Nephron progenitor cell (in vitro differentiated cells): ENCODE measurements at places on chromosomes 13 and 19.

DNA sequence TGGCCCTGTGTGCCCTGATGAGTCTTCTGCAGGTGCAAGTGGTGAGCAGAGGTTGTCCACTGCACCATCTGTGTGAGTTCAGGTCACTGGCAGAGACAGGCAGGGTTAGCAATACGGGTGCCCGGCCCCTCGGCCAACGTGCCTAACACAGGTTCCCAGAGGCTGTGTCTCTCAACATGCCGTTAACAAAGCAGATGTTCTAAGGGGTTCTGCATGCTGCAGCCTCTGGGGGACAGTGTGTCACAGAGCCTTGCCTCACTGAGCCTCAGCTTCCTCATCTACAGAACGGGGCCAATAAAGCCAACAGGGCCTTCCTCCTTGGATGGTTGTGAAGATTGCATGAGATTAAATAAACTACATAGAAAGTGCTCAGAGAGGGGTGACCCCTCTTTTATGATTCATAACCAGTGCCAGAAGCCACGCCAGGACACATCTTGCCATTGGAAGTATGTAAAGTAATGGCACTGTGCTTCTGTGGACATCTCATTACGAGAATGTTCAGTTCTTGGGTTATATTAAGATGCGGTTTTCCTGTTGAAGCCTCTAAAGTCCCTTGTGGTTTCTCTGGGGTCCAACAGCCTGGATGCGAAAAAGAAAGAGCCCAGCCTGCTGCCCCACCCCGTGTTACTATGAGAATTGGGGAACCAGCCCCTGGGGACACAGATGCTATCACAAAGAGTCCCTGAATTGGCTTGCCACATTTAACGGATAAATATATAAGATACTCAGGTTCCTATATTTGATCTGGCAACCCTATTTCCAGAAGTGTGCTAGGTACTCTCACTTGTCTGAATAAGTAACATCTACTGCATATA, 11.2 kb upstream of the ARHGEF18 start:
- no peak overlapping the region for H3K4me3 ChIP-seq
- H3K27ac ChIP-seq: no peak overlapping the region
- no peaks in the 10 kb centered on the region for H3K36me3 ChIP-seq

DNA sequence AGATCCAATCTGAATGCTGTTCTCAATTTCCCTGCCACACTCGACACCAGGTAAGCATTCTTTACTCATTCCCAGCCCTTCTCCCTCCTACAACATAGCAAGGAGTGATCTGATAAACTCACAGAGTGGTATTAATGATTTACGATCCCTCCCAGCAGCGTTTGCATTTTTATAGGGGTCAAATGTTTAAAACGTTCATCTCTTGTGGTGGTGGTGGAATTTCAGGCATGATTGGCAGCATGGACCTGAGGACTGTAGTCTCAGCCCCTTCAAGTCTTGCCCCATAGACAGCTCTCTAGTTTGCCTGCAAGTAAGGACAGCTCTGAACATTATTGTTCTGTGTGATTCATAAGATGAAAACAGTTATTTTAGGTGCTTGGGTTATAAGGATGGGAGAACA, 565.7 kb downstream of the EFNB2 start:
- peak overlapping the region; percentile 22 for H3K27ac ChIP-seq
- no peaks in the 10 kb centered on the region for H3K27me3 ChIP-seq
- DNase-seq: no peak
- H3K4me1 ChIP-seq: peaks cover 49% of the 10 kb centered on the region

GRCh38 chr13:107339209-107339608, 771.3 kb upstream of the ARGLU1 start:
- no peaks in the 10 kb centered on the region for H3K36me3 ChIP-seq
- H3K4me3 ChIP-seq: no peak overlapping the region
- H3K27me3 ChIP-seq: no peaks in the 10 kb centered on the region
- H3K4me1 ChIP-seq: no peaks in the 10 kb centered on the region

DNA sequence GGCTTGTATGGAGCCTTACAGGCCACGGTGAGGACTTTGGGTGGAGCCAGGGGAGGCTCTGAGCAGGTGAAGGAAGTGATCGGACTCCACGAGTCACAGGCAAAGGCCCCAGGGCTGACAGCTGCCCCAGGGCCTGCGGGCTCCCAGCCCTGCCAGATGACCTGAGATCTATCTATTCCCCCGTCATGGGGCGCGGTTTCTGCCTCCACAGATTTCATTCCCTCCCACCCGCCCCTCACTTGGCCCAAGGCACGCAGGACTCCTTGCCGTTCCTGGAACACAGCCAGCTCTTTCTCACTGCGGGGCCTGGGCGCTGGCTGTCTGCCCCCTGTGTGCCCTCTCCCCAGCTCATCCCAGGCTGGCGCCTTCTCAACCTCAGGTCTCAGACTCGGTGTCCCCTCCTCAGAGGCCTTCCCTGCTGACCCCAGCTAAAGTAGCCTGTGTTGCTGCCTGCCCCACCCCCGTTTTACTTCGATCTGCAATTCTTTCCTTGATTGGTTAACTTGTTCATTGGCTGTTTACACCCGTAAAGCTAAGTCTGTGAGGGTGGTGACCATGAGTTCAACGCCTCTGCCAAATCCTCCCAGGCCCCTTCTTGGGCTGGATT, 13.9 kb upstream of the PAK4 start:
- H3K4me1 ChIP-seq: peaks cover 7% of the 10 kb centered on the region
- no peak overlapping the region for H3K4me3 ChIP-seq
- DNase-seq: no peak
- peak overlapping the region; percentile 48 for H3K27ac ChIP-seq

GRCh38 chr13:77300176-77301037, 26.5 kb downstream of the MYCBP2 start:
- H3K27me3 ChIP-seq: no peaks in the 10 kb centered on the region
- peaks cover 24% of the 10 kb centered on the region for H3K36me3 ChIP-seq
- no peak overlapping the region for H3K27ac ChIP-seq
- no peaks in the 10 kb centered on the region for H3K4me1 ChIP-seq

DNA sequence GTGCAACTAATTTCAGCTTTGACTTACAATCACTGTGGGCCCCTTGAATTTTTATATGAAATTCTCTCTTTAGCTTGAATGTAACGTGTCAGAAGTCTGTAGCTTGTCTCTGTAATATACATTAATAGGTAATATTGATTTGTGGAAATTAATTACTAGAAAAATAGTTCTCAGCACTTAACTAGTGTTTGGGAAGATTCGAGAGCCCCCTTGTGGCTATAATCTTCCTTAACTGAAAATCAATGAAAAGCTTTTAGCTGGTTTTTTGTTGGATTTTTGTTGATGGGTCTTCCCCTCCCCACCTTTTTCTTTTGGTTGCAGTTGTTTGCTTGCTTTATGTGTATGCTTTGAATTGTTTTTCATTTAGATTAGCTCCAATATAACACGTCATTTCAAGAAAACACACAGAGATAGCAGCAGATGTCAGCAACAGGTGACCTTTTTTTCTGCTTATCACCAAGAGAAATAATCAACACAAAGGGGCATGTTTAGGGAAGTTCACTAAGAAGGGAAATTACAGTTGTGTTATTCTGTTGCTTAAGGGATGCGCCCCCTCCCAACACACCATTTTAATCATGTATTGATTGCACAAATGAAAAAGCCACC, 176.8 kb downstream of the OXGR1 start:
- no peak overlapping the region for H3K4me3 ChIP-seq
- H3K27me3 ChIP-seq: peaks cover 2% of the 10 kb centered on the region
- peaks cover 9% of the 10 kb centered on the region for H3K4me1 ChIP-seq
- no peak for DNase-seq
- H3K27ac ChIP-seq: peak overlapping the region; percentile 29
- no peaks in the 10 kb centered on the region for H3K36me3 ChIP-seq

DNA sequence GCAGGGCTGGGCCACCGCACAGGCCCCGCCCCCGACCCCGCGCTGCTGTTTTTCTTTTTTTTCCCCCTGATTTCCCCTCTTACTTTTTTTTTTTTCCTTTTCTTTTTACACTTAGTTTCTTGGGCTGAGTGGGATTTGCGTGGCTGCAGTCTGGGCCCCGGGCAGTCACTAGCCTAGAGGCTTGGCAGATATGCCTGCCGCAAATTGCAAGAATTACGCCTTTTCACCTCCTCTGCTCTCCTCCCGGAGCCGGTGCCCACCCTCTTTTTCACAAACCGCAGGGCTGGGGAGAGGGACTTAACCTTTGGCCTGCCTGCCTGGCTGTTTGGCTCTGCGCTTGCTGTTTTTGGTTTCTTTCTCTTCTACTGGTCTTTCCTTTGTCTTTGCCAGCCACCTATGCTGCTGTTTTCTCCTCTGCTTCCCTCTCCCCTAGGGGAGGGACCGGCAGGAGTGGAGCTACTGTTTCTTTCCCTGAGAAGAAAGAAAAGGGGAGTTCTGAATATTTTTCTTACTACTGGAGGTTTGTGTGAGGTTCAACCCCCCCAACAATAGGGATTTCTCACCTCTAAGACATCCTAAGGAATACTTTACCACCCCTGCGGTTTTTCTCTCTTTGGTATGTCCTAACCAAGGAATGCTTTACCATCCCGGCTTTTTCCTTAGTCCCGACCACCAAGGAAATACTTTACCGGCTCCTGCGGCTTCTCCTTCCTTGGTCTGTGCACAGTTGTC, 11.0 kb downstream of the ZNF552 start:
- peaks cover 59% of the 10 kb centered on the region for H3K36me3 ChIP-seq
- peaks cover 78% of the 10 kb centered on the region for H3K4me1 ChIP-seq
- peak; percentile 66 for DNase-seq
- peak overlapping the region; percentile 91 for H3K4me3 ChIP-seq
- peak overlapping the region; percentile 99 for H3K27ac ChIP-seq

GRCh38 chr13:62333466-62333865, 917.8 kb upstream of the PCDH20 start:
- H3K4me3 ChIP-seq: no peak overlapping the region
- peaks cover 10% of the 10 kb centered on the region for H3K4me1 ChIP-seq
- H3K27ac ChIP-seq: no peak overlapping the region
- DNase-seq: no peak
- H3K36me3 ChIP-seq: no peaks in the 10 kb centered on the region

GRCh38 chr13:70630247-70630646, 522.0 kb upstream of the KLHL1 start:
- H3K4me1 ChIP-seq: peaks cover 9% of the 10 kb centered on the region
- no peak for DNase-seq
- no peak overlapping the region for H3K4me3 ChIP-seq
- H3K36me3 ChIP-seq: no peaks in the 10 kb centered on the region

- H3K4me3 ChIP-seq: no peak overlapping the region
- peaks cover 9% of the 10 kb centered on the region for H3K27me3 ChIP-seq
- DNase-seq: no peak
- H3K27ac ChIP-seq: no peak overlapping the region
- no peaks in the 10 kb centered on the region for H3K36me3 ChIP-seq
- H3K4me1 ChIP-seq: no peaks in the 10 kb centered on the region
Observed at GRCh38 chr13:97761796-97762540, 191.5 kb upstream of the IPO5 start.

DNA sequence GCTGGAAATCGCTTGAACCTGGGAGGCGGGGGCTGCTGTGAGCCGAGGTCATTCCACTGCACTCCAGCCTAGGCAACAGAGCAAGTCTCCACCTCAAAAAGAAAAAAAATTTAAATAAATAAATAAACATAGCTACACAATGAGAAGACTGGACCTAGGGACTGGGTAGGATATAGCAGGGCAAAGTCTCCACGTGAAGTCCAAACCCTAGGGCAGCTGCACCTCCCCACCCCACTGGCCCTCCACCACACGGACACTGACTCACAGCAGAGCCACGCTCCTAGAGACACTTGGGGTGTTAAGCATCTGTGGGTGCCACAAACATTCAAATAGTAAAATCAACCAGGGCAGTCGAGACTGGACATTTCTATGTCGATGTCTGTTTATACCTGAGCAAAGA, 7.1 kb downstream of the LATS2 start:
- peaks cover 41% of the 10 kb centered on the region for H3K4me1 ChIP-seq
- no peak overlapping the region for H3K4me3 ChIP-seq
- H3K27ac ChIP-seq: no peak overlapping the region
- peaks cover under 1% of the 10 kb centered on the region for H3K27me3 ChIP-seq
- DNase-seq: no peak

DNA sequence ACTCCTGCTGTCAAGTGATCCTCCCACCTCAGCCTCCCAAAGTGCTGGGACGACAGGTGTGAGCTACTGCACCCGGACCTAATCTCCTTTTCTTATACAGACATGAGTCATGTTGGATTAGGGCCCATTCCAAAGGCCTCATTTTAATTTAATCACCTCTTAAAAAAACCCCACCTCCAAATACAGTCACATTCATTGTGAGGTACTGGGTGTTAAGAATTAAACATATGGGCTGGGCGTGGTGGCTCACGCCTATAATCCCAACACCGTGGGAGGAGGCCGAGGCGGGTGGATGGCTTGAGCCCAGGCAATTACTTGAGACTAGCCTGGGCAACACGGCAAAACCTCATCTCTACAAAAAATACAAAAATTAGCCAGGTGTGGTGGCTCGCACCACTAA, 46.6 kb downstream of the PIN1 start:
- H3K4me1 ChIP-seq: peaks cover 15% of the 10 kb centered on the region
- H3K4me3 ChIP-seq: no peak overlapping the region
- DNase-seq: no peak
- no peaks in the 10 kb centered on the region for H3K27me3 ChIP-seq
- H3K27ac ChIP-seq: no peak overlapping the region

DNA sequence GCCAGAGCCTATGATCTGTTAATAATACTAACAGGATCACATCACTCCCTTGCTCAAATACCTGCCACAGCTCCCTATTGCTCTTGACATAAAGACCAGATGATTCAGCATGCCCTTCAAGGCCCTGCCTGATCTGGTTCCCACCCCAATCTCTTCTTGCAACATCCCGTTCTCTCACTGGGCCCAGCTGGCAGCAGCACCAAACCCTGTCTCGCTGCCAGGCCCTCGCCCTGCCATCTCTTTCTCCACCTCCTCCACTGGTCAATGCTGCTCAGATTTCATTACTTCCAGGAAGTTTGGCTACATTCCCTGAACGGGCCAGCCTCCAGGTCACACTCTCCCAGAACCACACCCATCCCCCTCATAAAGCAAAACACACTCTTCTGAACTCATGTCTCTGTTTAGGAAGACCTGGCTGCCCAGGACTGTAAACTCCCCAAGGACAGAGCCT, 8.6 kb upstream of the BCAT2 start:
- peaks cover 16% of the 10 kb centered on the region for H3K4me1 ChIP-seq
- no peaks in the 10 kb centered on the region for H3K36me3 ChIP-seq
- H3K27me3 ChIP-seq: peaks cover 4% of the 10 kb centered on the region
- H3K27ac ChIP-seq: peak overlapping the region; percentile 41

DNA sequence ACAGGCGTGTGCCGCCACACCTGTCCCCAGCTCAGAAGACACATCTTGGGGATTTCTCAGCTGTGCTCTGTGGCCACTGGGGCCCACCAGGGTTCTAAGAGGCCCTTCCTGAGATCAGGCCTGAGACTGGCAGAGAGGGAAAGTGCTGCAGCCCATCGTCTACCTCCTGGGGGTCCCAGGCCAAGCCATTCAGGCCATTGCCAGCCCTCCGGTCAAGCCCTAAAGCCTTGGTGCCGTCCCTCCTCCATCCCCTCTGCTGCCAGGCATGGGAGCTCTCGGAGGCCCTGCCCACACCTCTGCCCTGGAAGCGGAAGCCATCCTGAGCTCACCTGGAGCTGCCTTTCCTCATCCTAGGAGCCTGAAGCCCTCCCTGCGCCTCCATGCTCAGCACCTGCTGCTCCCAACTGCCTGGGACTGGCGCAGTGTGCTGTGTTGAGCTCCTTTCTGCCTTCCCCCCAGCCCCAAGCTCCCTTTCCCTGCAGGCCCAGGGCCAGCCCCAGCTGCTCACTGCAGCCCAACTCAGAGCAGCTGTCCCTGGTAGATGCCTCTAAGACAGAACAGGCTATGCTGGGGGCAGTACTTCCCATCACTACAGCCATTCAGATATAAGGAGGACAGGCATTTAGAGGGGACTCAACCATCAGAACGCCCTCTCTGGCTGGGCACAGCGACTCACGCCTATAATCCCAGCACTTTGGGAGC, 2.9 kb downstream of the SLC7A9 start:
- no peak overlapping the region for H3K4me3 ChIP-seq
- peaks cover 4% of the 10 kb centered on the region for H3K4me1 ChIP-seq
- no peaks in the 10 kb centered on the region for H3K36me3 ChIP-seq
